SHP77 (cell line): ENCODE measurements at places on chromosomes 7 and 10.
A peak's percentile ranks its signal among the peaks of the same experiment; 100 is the strongest.

- DNase-seq: peak; percentile 51
These were observed 272.3 kb downstream of the ELFN1 start for GRCh38 chr7:1942243-1942940.

GRCh38 chr7:93921186-93921585, 349 bp upstream of the GNG11 start:
- DNase-seq: no peak

DNA sequence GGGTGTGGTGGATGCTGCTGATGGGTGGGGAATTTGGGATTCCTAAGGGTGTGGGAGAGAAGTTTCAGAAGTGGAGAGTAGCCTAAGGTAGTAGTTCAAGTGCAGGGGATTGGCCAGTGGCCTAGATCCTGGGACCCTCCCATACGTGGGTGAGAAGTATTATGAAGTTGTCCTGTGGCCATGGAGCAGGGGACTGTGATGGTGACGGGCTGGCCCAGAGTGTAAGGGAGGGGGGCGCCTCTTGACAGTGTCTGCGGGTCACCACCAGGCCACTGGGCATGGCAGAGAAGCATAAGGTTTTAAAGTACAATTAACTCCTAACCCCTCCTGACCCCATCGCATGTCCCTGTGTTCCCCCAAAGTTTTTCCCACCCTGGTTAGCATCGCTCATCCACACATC, 70.2 kb downstream of the RBM33 start:
- DNase-seq: no peak

GRCh38 chr10:50561266-50561665, 62.5 kb downstream of the SGMS1 start:
- no peak for DNase-seq

DNA sequence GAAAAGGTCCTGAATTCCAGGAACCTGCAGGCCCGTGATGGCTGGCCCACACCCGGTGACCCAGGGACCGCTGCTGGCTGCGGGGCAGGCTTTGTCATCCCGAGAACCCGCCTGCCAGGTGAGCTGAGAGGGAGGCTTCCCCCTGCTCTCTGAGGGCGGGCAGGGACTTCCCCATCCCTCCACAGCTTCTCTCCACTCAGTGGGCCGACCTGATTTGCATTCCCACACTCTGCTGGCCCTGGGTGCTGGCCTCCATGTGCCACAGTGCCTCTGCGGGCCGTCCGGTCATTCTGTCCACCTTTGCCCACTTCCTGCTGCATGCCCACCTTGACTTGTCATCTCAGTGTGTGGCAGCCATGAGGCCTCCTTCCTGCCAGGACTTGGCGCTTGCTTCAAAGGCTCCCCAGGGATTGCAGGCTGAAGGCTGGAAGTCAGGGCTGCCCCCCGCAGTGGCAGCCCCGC, 35.3 kb downstream of the PALD1 start:
- no peak for DNase-seq

- DNase-seq: no peak
These were observed 1112.3 kb downstream of the GATA3 start for GRCh38 chr10:9166770-9167169.

DNA sequence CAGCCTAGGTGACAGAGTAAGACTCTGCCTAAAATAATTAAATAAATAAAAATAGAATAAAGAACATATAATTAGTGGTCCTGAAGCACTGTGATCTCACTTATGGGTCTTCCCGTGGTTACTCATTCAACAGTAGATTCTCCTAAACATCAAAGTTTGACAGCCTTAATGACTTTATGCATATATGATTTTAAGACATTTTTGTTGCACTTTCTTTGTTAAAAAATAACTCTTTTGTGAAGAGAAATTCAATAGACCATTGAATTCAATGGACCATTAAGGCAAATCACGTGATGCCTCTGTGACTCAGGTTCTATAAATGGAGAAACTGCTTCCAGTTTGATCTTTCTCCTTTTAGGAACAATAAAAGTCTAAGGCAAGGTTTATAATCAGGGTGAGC, 59.6 kb downstream of the ATOH7 start:
- DNase-seq: no peak

DNA sequence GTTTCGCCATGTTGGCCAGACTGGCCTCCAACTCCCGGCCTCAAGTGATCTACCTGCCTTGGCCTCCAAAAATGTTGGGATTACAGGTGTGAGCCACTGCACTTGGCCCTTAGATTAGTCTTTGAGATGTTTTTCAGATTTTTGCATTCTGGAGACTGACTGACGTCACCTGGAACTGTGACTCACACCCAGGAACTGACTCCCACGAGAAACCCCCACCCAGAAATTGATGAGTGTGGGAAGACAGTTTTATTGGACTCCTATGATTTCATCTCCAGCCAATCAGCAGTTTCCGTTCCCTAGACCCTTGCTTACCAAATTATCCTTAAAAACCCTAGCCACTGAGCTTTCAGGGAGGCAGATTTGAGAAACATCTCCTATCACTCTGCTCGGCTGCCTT, 867.3 kb downstream of the TYW1 start:
- DNase-seq: no peak

GRCh38 chr7:90210981-90211380, 559 bp upstream of the STEAP2 start:
- no peak for DNase-seq

DNA sequence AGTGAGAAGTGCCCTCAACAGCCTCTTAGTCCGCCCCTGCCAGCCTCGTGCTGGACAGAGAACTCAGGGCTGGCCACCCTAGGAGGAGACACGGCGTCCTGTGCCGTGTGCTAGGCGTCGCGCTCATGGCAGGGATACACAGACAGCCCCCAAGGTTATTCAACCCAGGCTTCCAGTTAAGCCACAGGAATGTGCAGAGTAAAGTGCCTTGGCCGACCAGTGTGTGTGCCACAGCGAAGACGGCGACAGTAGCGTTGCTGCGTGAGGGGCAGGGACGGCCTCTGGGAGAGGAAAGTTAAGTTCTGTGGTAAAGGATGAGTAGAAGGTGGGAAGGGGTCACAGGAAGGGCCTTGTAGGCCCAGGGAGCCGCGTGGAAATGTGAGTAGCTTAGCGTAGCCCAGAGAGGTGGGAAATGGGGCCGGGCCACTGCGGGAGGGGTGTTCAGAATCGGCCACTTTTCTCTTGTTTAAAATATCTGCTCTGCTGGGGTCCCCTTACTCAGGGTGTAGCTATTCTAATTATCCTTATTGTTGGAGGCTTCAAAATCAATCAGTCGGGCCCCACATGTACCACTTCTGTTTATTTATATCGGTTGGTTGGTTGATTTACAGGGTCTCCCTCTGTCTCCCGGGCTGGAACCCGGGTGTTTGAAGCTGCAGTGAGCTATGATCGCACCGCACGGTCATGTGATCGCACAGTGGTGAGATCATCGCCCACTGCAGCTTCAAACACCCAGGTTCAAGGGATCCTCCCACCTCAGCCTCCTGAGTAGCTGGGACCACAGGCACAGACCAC, 24.5 kb downstream of the TMEM120A start:
- DNase-seq: no peak

DNA sequence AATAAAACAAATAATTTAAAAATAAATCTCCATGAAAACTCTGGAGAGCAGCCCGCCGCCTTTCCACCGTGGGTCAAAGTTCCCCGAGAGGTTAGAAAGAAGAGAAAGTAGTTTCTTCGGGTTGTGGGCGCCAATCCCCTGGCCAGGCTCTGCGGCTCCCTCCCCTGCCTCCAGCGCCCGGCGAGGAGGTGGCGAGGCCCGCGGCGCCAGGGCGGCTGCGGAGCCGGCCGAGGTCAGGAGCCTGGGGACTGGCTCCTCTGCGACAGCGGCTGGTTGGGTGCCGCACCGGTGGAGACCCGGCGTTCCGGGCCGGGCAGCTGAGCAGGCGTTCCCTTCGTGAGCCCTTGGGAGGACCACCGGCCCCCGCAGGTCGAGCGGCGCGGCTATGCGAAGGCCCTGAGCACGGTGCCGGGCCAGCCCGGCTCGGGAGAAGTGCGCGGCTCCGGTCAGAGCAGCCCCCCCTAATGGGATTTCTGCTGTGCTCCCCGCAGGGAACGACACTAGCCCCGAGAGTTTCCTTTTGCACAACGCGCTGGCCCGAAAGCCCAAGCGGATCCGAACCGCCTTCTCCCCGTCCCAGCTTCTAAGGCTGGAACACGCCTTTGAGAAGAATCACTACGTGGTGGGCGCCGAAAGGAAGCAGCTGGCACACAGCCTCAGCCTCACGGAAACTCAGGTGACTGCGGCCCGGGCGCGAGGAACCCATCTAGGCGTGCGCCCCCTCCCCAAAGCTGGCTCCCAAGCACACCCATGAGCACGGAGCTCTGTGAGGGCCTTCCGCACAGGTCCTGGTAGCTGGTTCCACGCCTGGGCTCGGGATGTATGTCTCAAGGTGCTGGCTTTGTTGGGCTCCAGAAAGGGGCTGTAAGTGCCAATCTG, 2.8 kb downstream of the EMX2 start:
- DNase-seq: no peak

DNA sequence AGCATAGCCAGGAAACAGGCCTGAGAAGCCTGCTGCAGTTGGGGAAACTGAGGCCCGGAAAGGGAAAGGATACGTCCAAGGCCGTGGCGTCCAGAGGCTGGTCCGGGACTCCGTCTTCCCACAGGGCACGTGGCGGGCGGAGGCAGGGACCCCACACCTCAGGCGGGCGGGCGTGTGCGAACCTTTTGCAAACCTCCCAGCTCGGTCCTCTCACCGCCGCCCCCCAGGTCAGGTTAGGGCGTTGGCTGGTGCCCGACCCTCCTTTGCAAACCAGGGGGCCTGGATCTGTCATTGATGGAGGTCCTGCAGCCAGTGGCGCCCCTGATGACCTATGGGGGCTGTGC, 19.3 kb downstream of the FAM20C start:
- no peak for DNase-seq

GRCh38 chr7:37571806-37572205, 111.8 kb upstream of the GPR141 start:
- DNase-seq: no peak

GRCh38 chr7:5479431-5479745, 55.8 kb upstream of the TNRC18 start:
- no peak for DNase-seq

DNA sequence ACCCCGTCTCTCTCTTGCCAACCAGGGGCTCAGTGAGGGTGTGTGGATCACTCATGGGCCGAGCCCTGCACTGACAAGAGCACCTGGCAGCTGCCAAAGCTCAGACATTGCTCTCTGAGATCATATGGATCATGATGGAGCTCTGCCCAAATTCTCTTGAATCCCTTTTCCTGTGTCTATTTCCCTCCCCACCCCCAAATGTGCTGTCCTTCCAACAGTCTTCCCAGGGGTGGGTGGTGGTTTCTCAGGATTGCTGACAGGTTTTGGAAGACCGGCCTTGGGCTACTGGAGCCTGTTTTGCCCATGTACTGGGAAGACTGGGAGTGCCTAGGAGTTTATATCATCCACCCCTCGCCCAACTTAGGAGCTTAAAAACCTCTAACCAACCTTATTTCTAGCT, 10.5 kb downstream of the ARHGAP22 start:
- no peak for DNase-seq

GRCh38 chr7:66740302-66740979, at the start of gene RABGEF1:
RABGEF1 (plus strand) TSS chr7:66740733; CDS start chr7:66771900, 31,167 bp downstream.
- peak; percentile 99 for DNase-seq

- no peak for DNase-seq
These were observed 46.9 kb upstream of the MXI1 start for GRCh38 chr10:110160522-110160921.

- no peak for DNase-seq
These were observed 36.0 kb downstream of the DNAJB9 start for GRCh38 chr7:108605559-108606201.

- no peak for DNase-seq
These were observed 27.3 kb upstream of the CRHR2 start for GRCh38 chr7:30709549-30709948.

- no peak for DNase-seq
These were observed 336.6 kb downstream of the HGF start for GRCh38 chr7:81433206-81433605.

- DNase-seq: peak; percentile 85
These were observed at the start of gene KDM7A for GRCh38 chr7:140176811-140177702. KDM7A (minus strand) TSS chr7:140176983; CDS start chr7:140176937, 46 bp downstream.

DNA sequence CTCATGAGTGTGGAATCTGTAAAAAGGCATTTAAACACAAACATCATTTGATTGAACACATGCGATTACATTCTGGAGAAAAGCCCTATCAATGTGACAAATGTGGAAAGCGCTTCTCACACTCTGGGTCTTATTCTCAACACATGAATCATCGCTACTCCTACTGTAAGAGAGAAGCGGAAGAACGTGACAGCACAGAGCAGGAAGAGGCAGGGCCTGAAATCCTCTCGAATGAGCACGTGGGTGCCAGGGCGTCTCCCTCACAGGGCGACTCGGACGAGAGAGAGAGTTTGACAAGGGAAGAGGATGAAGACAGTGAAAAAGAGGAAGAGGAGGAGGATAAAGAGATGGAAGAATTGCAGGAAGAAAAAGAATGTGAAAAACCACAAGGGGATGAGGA, 207.7 kb downstream of the ZEB1 start:
- no peak for DNase-seq

GRCh38 chr7:783556-784490, 48.5 kb upstream of the SUN1 start:
- DNase-seq: no peak

- peak; percentile 80 for DNase-seq
These were observed at the start of gene XRCC2 for GRCh38 chr7:152675759-152676636. XRCC2 (minus strand) TSS chr7:152676141; CDS start chr7:152676079, 62 bp downstream.

DNA sequence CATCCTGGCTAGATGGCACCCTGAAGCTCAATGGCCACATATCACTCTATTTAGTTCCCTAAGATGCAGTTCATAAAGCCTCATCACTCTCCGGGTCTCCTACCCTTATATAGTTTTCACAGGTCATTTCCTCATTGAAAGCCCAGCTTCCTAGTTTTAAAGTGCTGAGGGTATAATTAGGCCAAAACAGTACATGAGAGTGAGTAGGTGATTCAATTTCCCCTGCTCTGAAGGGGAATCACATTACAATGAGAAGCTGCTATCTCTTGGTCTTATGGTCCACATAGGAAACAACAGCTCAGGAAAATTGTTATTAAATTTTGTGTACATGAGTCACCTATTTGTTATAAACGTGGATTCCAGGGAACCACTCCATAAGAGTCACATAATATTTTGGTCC, 162.0 kb downstream of the SEMA3E start:
- no peak for DNase-seq

DNA sequence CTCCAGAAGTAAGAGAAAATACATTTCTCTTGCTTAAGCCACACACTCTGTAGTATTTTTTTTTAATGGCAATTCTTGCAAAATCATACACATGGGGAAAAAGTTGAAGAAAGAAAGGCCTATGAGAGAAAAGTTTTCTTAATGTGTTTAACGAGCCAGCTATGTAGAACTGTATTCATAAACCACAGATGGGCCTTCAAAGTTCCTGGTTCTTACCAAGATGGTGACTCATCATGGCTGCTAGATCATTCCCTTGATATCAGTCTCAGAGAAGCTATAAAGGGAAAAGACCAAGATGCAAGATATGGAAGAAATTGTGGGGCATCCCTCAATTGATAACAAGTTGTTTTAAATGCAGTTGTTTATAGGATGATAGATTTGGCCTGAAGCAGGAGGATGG, 992.7 kb upstream of the MBL2 start:
- DNase-seq: no peak

DNA sequence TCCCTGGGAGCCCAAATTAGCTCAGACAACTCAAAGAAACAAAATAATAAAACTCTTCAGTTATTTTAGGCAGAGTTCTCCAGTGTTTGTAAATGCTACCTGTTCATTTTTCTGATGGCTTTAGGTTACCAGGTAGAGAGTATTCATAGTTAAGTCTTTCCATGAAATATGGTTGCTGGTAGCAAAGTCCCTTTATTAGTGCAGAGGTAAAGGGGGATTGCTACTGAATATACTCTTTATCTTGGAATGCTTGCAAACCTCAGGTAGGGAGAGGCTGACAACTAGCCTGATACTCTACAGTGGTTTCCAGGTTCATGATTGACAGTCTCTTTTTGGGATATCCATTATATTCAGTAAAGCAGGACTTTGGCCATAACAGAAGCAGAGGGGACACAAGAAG, 6.5 kb downstream of the TAX1BP1 start:
- no peak for DNase-seq
